Iris pigment epithelial cell (primary cell): ENCODE measurements at places on chromosomes 4 and X.

GRCh38 chr4:41120297-41121217 is 93.8 kb downstream of the APBB2 start:
- peak; percentile 69 for DNase-seq

GRCh38 chrX:57453901-57454300 is 137.9 kb upstream of the ZXDB start:
- peak; percentile 8 for DNase-seq

GRCh38 chr4:64465263-64465662 is 56.0 kb upstream of the TECRL start:
- peak; percentile 3 for DNase-seq

GRCh38 chr4:876780-877179 is 50.9 kb upstream of the CPLX1 start:
- DNase-seq, result no peak

GRCh38 chr4:61332693-61333092 is 132.6 kb downstream of the ADGRL3 start:
- peak; percentile 8 for DNase-seq

GRCh38 chrX:68932611-68933010 is 103.8 kb downstream of the EFNB1 start:
- DNase-seq, result no peak

- DNase-seq, result no peak
Measured at GRCh38 chr4:145774473-145774872, 94.5 kb downstream of the C4orf51 start.

- DNase-seq, result no peak
Measured at GRCh38 chr4:104025251-104025650, 305.5 kb upstream of the TACR3 start.

- no peak for DNase-seq
Measured at GRCh38 chr4:86848732-86849619, at the start of gene SLC10A6. Gene SLC10A6, minus strand, starts transcription at chr4:86849384. Its CDS starts 269 bp downstream, at chr4:86849115.

DNA sequence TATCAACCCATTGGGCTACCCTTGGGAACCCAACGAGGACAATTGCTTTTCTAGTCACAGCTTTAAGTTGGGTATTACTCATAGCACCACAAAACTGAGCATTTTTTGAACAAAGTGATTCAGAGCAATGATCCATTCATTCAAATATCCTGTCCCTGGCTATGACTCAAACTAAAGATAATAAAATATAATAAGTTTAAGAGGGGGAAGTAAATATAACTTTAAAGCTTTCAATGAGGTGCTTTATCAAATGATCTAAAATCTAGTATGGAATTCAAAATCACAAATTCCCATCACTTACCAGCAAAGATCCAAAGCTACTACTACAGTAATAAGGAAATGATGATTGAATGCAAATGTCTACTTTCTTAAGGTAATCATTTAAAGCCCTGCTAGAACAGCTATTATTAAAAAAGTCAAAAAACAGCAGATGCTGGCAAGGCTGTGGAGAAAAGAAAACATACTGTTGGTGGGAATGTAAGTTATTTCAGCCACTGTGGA is 39.8 kb upstream of the S100G start:
- DNase-seq, result peak; percentile 62

GRCh38 chr4:137432446-137433311 is 99.6 kb downstream of the PCDH18 start:
- DNase-seq, result no peak

DNA sequence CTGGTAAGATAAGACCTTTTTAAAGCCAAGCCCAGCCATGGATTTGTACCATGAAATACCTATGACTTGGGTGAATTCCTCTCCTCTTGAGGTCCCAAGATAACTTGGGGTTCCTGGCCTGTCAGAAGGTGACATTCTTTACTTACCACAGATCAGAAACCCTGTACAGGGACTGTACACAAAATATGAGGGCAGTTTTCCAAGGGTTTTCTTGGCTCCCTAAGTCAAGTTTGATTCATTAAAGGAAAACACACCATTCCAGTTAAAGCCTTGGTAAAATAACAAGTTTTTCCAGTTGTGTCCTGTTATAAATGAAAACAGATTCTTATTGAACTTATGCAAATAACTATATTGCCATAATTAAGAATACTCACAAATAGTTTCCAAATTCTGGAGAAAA is 8.2 kb downstream of the SYAP1 start:
- DNase-seq, result no peak

DNA sequence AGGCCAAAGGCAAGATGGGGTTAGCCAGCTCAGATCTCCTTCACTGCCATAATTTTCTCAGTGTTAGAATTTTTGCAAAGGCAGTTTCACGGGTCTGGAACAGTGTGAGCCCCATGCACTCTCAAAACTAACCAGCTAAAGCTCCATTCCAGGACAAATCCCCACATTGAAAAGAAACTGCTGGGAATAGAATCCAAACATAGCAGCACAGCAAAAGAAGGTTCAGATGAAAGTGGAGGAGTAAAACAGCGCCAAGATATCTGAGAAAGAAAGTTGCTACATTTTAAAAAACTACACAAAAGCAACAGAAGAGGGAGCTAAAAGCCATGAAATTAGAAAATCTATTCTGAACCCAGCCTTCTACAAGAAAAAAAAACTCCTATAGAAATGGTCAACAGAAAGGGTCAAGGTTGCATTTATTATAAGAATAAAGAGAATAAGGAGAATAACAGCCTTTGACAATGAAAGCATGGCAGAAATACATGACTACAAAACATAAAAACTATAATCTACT is 39.6 kb upstream of the SLC7A3 start:
- peak; percentile 10 for DNase-seq

- DNase-seq, result no peak
Measured at GRCh38 chr4:33296876-33297455, 2576.8 kb downstream of the PCDH7 start.
